ENCODE measurements at places on chromosomes 16 and 17. TPM values are rescaled to one million over a fixed set of nuclear protein-coding genes. Genes with fewer than 3 reads are reported as not detected.

Gene ZNF19
- 2.5 TPM for total RNA-seq

Gene NPIPA2
- total RNA-seq: 3.9 TPM

Gene CDH8
- 0.21 TPM for total RNA-seq

Gene PAQR4
- 51.8 TPM for total RNA-seq

Gene PRAC1
- total RNA-seq: not detected

Gene TTYH2
- total RNA-seq: 8.3 TPM

Gene CCL8
- not detected for total RNA-seq

Gene SLC9A5
- total RNA-seq: 1.7 TPM

Gene SEZ6L2
- 70.7 TPM for total RNA-seq

Gene RGS11
- 10.2 TPM for total RNA-seq

Gene DNAI2
- not detected for total RNA-seq

Gene HSF4
- total RNA-seq: 38.6 TPM

Gene SPNS3
- total RNA-seq: 0.10 TPM

Gene CFAP97D1
- total RNA-seq: not detected

Gene EVPLL
- not detected for total RNA-seq

Gene CORO6
- total RNA-seq: 9.7 TPM

Gene KRT32
- total RNA-seq: 0.72 TPM

Gene ZG16
- total RNA-seq: not detected

Gene KRT31
- total RNA-seq: not detected

Gene CIITA
- total RNA-seq: 0.41 TPM

Gene TBC1D3G
- 0.15 TPM for total RNA-seq

Gene MRPL58
- 55.2 TPM for total RNA-seq

Gene CD300LF
- total RNA-seq: not detected

Gene NUPR1
- 79.7 TPM for total RNA-seq

Gene ST6GALNAC1
- total RNA-seq: 0.15 TPM

Gene TMEM106A
- total RNA-seq: 3.5 TPM

Gene KCTD19
- total RNA-seq: 0.62 TPM

Gene SLC25A10
- total RNA-seq: 81.2 TPM

All from Panc1 (cell line).